ENCODE measurements at places on chromosomes 13 and 19.

DNA sequence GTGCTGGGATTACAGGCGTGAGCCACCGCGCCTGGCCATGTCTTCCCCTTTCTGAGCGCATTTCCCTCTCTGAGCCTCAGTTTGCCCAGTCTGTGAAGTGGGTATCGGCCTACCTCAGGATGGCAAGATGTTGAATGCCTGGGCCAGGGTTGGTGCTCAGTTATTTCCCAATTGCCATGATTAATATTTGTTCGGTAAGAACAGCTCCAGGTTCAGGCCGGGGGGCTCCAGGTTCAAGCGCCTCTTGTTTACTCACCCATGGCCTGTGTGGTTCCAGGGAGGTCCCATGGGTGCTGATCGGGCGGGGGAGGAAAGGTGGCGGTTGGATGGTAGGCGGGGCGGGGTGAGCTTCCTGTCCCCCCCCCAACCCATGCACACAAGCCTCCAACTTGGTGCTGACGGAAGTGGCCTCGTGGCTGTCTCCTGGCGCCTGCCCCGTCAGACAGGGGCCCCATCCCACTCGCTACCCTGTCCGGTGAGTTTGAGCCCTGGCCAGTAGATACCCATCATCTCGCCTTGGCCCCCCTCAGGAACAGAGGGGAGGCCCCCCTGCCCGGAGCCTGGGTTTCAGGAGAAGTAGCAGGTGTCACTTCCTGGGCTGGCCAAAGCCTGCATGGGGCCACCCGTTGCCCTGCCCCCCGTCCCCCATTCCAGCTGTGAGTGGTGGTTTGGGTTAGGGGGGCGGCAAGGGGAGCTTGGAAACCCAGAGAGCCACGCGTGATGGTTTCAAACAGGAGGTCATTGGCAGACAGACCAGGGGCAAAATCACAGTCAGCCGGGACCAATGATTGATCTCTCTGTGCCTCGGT lies at the start of gene FCHO1:
Gene FCHO1 (plus strand): TSS at position 375 of the 809 bp plus-strand sequence. CDS start 3,688 bp downstream, outside the sequence.
- H3K27me3 ChIP-seq: no peaks in the 10 kb centered on the region
- H3K36me3 ChIP-seq: peaks cover 24% of the 10 kb centered on the region
- H3K4me1 ChIP-seq: peaks cover 55% of the 10 kb centered on the region
- peak within 1 kb of the TSS; percentile 85 for H3K27ac ChIP-seq
- H3K4me3 ChIP-seq: peak within 1 kb of the TSS; percentile 56

DNA sequence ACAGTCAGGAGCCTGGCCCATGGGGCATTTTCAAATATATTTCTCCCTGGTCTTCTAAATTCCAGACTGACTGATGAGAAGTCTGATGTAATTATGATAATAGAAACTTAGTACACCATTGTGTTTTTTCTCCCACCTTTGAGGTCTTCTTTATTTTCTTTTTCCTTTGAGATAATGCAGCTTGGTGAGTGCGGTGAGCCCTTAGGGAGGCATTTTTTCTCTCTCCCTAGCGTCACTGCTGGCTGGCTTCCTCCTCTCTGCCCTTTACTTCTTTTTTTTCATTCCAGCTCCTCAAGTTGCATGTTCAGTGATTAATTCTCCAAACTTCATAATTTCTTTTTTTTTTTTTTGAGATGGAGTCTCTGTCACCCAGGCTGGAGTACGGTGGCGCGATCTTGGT lies 12.8 kb upstream of the CDC42EP5 start:
- H3K27ac ChIP-seq: no peak overlapping the region
- H3K36me3 ChIP-seq: no peaks in the 10 kb centered on the region
- H3K27me3 ChIP-seq: no peaks in the 10 kb centered on the region

DNA sequence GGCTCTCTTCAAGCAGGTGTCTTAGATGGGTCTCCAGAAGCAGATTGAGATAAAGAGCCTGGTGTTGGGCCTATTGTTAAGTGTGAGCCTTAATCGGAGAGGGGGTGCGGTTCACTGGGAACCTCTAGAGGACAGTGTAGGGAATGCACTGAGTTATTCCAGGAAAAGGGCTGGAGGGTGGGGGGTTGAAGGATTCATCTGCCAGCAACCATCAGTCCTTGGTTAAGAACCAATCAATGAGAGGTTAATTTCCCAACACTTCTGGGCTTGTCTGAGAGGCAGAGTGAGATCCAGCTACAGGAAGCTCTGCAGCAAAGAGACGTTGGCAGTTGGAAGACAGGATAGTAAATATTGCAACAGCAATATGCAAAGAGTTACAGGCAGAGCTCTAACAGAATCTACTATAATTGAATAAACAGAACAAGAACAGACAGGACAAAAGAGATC lies 28.7 kb downstream of the CYP4F2 start:
- no peaks in the 10 kb centered on the region for H3K4me1 ChIP-seq
- H3K4me3 ChIP-seq: no peak overlapping the region
- H3K36me3 ChIP-seq: no peaks in the 10 kb centered on the region
- peak; percentile 12 for DNase-seq

GRCh38 chr13:53250272-53250875 lies 221.8 kb downstream of the OLFM4 start:
- H3K27ac ChIP-seq: no peak overlapping the region
- H3K27me3 ChIP-seq: no peaks in the 10 kb centered on the region
- no peak for DNase-seq
- H3K4me1 ChIP-seq: no peaks in the 10 kb centered on the region
- H3K4me3 ChIP-seq: no peak overlapping the region

DNA sequence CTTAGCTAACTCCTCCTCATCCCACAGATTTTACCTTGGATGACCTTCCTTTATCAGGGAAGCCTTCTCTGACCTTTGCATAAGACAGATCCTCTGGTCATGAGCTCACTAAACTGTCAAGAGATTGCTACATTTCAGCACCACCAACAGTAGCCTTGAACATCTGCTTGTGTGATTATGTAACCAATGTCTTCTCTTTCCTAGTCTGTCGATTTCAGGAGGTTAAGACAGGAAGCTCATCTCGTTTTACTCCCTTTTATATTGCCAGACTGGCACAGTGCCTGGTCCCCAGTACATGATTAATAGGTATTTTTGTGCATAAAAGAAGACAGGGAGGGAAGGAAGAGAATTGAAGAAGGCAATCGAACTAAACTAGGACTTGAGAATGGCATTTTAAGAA lies 1697.7 kb downstream of the EFNB2 start:
- no peaks in the 10 kb centered on the region for H3K36me3 ChIP-seq
- no peak overlapping the region for H3K4me3 ChIP-seq
- no peak for DNase-seq
- no peak overlapping the region for H3K27ac ChIP-seq

GRCh38 chr19:16360738-16361137 lies 36.1 kb downstream of the KLF2 start:
- no peaks in the 10 kb centered on the region for H3K36me3 ChIP-seq
- no peaks in the 10 kb centered on the region for H3K27me3 ChIP-seq
- DNase-seq: no peak
- H3K4me3 ChIP-seq: peak overlapping the region; percentile 5
- peaks cover 84% of the 10 kb centered on the region for H3K4me1 ChIP-seq

DNA sequence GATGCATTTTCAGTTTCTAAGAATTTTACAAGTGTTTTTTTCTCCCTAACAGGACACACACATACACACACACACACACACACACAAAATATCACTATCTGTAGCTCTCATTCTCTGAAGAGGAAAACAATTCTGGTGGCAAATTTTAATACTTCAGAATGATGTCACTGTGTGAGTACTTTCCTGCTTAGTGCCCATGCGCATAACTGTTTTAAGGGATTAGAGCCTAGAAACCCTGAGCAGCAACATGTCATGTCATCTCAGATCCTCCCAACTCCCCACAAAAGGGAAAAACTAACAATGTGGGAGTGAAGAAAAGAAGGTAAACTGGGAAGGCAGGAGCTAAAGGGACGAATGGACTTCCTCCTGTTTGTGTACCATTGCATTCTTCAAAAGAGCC lies 401.2 kb downstream of the SPRY2 start:
- H3K36me3 ChIP-seq: no peaks in the 10 kb centered on the region
- H3K4me3 ChIP-seq: no peak overlapping the region
- H3K27me3 ChIP-seq: no peaks in the 10 kb centered on the region
- no peak overlapping the region for H3K27ac ChIP-seq

DNA sequence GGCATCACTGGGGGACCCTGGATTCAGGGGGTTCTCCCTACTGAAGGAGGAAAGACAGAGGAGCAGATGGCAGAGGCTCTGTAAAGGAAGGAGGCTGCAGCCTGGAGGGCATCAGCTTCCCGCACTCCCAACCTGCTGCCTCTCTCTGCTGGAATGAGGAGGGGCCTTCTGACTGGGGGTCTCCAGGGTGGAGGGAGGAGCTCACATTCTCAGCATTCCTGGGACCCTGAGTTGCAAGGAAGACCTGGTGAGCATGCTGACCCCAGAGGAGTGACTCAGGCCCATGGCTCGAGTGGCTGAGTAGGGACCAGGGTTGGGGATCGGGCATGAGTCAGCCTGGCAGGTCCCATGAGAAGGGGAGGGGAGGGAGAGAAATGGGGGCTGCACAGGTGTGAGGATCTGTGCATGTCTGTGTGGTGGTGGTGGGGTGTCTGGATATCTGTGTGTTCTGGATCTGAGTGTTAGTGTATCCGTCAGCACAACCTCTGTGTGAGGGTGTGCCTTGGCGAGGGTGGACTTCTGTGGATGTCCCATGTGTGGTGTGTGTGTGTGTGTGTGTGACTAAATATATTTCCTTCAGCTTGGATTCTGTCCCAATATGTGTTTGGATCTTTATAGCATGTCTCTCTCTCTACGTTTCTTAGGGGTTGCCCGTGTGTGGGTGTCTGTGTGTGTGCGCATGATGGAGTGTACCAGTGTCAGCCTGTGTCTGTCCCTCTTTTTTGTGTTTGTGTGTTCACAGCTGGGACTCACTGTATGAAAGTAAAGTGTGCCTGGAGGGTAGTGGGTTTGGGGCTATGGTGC lies 4.6 kb downstream of the AXL start:
- no peak overlapping the region for H3K4me3 ChIP-seq
- no peak overlapping the region for H3K27ac ChIP-seq
- DNase-seq: no peak
- peaks cover 6% of the 10 kb centered on the region for H3K4me1 ChIP-seq
- no peaks in the 10 kb centered on the region for H3K27me3 ChIP-seq

GRCh38 chr19:15441317-15441716 lies 8.4 kb downstream of the WIZ start:
- H3K27me3 ChIP-seq: no peaks in the 10 kb centered on the region
- no peak for DNase-seq
- H3K4me3 ChIP-seq: no peak overlapping the region

- no peaks in the 10 kb centered on the region for H3K36me3 ChIP-seq
- no peak overlapping the region for H3K27ac ChIP-seq
- no peaks in the 10 kb centered on the region for H3K27me3 ChIP-seq
- DNase-seq: no peak
- H3K4me1 ChIP-seq: peaks cover 12% of the 10 kb centered on the region
These were observed 18.9 kb downstream of the ARID3A start for GRCh38 chr19:944663-945241.

- DNase-seq: peak; percentile 46
- no peaks in the 10 kb centered on the region for H3K36me3 ChIP-seq
- H3K4me1 ChIP-seq: no peaks in the 10 kb centered on the region
- peak within 1 kb of the TSS; percentile 86 for H3K4me3 ChIP-seq
These were observed at the start of gene LATS2 for GRCh38 chr13:21061029-21061763. Gene LATS2 (minus strand): TSS chr13:21061586. CDS start chr13:21046026, 15,560 bp downstream.

DNA sequence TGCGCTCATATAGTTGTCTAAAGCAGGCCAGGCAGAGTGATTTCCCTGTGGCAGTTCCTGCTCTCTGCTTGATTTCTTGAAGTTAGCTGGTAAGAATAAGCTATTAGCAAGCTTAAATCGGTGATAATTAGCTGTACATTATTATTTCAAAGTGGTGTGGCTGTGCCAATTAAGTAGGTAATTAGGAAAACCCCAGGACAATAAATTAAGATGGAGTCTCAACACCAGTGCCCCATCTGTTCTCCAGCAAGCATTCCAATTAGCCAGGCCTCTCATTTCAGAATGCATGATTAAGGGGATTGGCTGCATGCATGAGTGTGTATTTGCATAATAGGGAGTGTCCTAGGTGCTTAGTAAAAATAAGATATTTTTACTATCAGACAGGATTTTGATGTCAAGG lies 342.3 kb downstream of the GPC5 start:
- no peaks in the 10 kb centered on the region for H3K27me3 ChIP-seq
- no peak for DNase-seq
- no peak overlapping the region for H3K27ac ChIP-seq
- H3K36me3 ChIP-seq: no peaks in the 10 kb centered on the region
- H3K4me1 ChIP-seq: no peaks in the 10 kb centered on the region

DNA sequence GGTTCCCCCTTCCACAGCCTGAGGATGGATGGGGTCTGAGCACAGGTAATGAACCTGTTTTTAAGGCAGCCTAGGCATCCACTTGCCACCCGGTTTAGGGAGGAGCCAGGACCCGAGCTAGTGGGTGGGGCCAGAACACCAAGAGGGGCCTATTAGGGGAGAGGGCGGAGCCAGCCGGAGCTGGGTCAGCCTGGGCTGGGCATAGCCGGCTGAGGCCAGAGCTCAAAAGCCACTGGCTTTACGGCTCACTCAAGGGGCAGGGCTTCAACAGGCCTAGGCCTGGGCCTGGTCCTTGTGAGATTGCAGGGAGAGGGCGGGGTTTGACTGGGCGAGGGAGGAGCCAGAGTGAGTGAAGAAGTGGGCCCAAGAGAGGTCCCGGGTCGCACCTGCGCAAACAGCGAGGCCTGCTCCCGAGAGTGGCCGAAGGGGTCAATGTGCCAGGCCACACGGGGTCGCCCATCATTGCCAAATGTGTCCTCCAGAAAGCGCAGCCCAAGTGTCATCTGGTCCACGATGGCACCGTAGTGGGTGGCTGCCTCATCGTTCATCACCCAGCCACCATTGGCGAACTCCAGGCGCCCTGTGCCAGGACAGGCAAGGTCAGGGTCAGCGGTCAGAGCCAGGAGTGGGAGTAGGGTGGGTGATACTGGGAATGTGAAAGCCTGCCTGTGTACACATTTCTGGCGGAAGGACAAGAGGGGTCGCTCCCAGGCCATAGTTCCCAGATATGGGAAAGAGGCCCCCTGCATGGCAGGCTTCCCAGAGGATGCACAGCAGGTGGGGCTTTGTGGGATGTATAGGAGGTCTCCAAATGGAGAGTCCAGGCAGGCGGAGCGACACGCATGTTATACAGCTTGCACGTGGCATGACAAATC lies 1.9 kb downstream of the MAN2B1 start:
- H3K36me3 ChIP-seq: peaks cover 35% of the 10 kb centered on the region
- peak overlapping the region; percentile 66 for H3K4me3 ChIP-seq
- peak overlapping the region; percentile 93 for H3K27ac ChIP-seq
- no peak for DNase-seq

DNA sequence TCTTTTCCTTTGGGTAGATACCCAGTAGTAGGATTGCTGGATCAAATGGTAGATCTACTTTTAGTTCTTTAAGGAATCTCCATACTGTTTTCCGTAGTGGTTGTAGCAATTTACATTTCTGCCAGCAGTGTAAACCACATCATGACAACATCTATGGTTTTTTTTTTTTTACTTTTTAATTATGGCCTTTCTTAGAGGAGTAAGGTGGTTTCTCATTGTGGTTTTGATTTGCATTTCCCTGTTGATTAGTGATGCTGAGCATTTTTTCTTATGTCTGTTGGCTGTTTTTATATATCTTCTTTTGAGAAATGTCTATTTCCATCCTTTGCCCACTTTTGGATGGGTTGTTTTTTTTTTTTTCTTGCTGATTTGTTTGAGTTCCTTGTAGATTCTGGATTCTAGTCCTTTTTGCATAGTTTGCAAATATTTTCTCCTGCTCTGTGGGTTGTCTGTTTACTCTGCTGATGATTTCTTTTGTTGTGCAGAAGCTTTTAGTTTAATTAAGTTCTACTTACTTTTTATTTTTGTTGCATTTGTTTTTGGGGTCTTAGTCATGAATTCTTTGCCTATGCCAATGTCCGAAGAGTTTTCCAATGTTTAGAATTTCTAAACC lies 38.8 kb downstream of the TDRD3 start:
- H3K27ac ChIP-seq: no peak overlapping the region
- H3K4me3 ChIP-seq: no peak overlapping the region
- peaks cover 2% of the 10 kb centered on the region for H3K4me1 ChIP-seq
- DNase-seq: no peak
- no peaks in the 10 kb centered on the region for H3K36me3 ChIP-seq
- H3K27me3 ChIP-seq: no peaks in the 10 kb centered on the region
